ENCODE measurements at places on chromosomes 2 and 18.

DNA sequence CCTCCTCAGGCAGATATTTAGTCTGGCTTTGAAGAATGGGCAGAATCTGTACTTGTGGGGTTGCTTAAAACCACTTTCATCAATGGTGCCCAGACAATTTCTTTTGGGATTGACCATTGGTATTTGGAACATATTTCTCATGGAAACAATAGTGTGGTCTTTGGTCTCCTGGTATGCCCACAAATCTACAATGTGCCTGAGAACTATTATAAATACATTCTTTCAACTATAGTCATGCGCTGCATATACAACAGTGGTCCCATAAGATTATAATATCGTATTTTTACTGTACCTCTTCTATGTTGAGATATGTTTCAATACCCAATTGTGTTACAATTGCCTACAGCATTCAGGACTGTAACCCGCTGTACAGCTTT, 34.8 kb upstream of the PPP4R1 start:
- DNase-seq = no peak

- DNase-seq = no peak
Measured at GRCh38 chr2:182554950-182555349, 128.1 kb upstream of the PDE1A start.

DNA sequence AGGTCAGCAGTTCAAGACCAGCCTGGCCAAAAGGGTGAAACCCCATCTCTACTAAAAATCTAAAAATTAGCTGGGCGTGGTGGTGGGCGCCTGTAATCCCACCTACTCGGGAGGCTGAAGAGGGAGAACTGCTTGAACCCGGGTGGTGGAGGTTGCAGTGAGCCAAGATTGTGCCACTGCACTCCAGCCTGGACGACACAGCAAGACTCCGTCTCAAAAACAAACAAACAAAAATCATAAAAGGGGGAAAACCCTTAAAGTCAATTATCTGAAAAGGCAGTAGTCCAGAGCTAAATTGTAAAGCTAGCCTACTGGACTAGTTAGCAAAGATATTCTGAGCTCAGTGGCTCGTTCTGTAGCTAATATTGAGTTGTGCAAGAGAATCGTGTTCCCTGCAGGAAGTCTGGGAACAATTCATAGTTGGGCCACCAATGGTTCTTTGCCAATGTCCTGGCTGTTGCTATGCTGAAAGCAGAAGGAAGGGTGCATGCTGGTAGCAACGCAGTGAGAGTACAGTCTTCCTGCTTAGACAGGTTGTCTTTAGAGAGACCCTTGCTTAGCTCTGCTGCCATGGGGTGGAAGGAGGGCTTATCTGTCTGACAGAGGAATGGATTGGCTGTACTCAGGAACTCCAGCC, 4.3 kb downstream of the TGOLN2 start:
- DNase-seq = no peak

- no peak for DNase-seq
Measured at GRCh38 chr2:18378020-18378653, 182.3 kb downstream of the RDH14 start.

- DNase-seq = no peak
Measured at GRCh38 chr18:29749704-29750103, 1292.8 kb downstream of the DSC3 start.

GRCh38 chr2:159942146-159942545, 120.3 kb downstream of the PLA2R1 start:
- DNase-seq = no peak

GRCh38 chr2:69082430-69082997, 69.5 kb downstream of the ANTXR1 start:
- no peak for DNase-seq

GRCh38 chr18:62001396-62001795, 108.6 kb upstream of the RNF152 start:
- DNase-seq = no peak

DNA sequence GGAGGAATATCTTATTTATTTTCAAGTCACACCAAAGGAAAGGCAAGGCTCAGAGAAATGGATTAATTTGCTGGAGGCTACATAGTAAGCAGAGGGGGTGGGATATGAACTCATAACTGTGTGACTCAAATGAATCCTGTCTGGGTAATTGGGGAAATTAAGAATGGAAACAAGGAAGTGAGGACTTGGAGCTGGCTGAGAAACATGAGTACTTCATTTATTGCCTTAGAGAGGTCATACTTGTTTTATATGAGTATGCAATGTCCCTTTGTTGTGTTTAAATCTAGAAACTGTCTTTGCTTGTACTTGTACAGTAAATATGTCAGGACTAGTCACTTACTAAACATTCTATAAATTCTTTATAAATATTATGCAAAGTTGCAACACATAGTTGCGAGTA, 2166.7 kb upstream of the PIK3C3 start:
- DNase-seq = no peak

- no peak for DNase-seq
Measured at GRCh38 chr2:196924051-196924450, 2.5 kb downstream of the PGAP1 start.

GRCh38 chr2:192499476-192499875, 304.7 kb upstream of the TMEFF2 start:
- DNase-seq = no peak

DNA sequence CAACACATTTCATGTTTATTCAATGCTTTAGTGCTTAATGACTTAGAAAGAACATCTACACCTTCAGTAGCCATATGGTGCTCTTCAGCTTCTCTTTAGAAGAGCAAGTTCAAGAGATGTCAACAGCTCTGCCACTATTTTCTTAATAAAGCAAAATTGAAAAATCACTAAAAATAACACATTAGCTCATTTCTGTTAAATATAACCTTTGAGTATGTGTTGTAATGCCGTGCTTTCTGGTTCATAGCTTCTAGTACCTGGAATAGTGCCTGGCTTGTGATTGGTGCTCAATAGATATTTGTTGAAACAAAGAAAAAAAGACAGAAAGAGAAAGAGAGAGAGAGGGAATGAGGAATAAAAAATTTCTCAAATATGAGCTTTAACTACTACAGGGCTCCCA, 349.8 kb upstream of the SPRED2 start:
- DNase-seq = no peak

- no peak for DNase-seq
Measured at GRCh38 chr2:46850742-46851141, 64.9 kb downstream of the MCFD2 start.

DNA sequence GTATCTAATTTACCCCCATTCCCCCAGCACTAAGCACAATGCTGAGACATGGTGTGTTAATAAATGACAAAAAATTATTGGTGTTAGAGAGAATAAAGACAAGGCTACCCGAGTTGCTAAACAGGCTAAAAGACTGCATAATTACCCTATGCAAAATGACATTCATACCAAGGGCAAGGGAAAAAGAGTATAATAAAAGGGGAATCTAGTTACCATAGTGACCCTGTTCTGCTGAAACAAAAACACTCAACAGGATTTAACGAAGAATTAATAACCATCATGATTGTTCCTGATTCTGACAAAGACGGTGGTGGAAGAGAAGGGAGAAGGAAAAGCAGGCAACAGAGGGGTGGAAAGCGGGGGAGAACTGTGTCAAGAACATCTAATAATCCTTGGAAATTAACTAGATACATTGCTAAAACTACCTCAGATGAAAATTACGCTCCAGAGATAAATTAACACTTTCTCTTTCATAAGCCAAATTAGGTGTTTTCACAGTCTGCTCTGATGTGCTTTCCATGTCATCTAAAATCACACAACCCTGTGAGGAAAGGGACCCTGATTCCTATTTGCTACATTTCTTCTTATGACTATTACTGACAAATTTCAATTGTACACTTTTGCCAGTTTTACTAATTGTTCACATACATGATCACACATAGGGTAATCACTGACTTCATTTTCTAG, 25.5 kb downstream of the TTR start:
- no peak for DNase-seq

DNA sequence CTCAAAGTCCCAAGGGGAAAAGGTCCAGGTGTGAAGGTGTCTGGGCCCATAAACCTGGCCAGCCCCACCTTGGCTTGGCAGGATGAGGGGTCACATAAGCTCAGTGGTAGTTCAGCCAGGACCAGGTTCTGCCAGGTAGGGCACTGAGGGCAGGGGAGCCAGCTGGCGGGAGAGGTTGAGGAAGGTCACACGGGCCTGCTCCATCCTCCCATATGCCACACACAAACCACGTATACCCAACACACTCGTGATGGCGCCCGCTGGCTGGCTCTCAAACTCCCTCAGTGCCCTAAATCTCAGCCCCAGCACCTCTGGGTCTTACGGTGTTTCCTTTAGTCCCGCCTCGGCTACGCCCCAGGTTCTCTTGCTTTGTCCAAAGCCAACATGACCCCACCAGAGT, 160.5 kb downstream of the ZFP36L2 start:
- DNase-seq = no peak

DNA sequence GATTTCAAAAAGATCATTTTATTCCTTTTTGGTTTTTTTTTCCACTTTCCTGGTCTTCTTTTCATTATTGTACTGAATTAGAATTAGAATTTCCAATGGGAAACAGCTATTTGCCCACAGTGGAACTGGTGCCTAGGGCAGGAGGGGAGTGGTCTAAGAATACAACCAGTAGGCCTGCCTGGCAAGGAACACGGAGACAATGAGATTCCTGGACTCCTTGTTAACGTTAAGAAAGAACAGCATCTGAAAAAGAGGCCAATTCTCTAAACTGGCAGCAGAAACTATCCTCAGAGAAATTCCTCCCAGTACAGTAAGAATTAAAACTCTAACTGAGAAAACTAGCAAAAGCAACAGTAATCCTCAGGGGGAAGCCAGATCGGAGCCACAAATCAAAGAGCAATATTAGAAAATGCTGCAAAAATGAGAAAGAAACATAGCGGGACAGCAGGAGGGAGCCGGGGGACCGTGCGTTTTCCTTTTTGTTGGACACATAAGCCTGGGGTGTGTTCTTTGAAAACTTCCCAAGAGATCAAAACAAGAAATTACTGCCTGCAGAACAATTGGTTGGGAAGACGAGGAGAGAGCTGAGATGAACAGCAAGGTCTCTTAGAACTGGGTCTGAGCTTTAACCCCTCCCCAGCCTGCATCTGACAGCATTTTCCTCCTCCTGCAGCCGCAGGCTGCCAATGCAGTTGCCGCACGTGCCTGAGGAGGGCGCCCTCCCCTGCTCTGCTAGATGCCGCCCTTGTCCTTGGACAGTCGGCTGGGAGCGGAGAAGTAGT, 776.0 kb downstream of the TSN start:
- no peak for DNase-seq

DNA sequence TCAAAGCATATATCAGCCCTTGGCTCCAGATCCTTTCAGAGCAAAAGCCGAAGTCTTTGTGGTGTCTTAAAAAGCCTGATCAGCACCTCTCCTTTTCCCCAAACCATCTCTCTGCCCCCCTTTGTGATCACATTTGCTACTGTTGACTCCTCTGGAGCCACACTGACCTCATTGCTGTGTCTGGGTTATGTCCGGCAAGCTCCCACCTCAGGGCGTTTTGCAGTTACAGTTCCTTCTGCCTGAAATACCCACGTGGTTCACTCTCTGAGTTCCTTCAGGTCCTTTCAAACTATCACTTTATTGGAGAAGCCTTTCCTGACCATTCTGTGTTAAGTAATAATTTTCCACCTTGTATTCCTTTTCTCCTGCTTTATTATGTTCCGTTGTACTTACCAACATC, 11.8 kb downstream of the C2orf69 start:
- DNase-seq = no peak

DNA sequence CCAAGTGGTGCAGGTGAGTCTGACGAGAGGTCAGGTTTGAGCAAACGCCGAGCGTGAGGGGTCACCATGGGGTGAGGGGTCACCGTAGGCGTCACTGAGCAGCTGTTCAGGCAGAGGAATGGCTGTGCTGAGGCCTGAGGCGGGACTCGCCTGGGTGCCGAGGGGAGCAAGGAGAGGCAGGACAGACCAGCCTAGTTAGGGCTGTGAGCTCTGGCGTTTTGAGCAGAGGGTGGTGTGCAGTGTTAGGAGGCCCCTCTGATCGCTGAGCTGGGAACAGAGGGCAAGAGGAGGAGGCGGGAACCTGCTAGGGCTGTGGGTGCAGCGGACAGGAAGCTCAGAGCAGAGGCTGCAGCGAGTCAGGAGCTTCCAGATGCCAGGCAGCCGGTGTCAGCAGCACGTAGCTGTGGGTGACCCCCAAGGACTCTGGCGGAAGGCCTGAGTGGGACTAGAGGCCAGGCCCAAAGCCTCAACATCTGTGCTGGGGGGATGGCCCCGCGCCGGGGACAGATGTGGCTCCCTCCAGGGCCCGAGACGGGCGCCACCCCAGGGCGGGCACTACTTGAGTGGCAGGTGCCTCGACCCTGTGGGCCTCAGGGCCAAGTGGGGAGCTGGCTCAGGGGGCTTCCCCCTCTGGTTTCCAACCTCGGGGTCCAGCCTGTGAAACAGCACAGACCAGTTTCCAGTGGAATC, 55.7 kb downstream of the KCNG2 start:
- peak; percentile 50 for DNase-seq

DNA sequence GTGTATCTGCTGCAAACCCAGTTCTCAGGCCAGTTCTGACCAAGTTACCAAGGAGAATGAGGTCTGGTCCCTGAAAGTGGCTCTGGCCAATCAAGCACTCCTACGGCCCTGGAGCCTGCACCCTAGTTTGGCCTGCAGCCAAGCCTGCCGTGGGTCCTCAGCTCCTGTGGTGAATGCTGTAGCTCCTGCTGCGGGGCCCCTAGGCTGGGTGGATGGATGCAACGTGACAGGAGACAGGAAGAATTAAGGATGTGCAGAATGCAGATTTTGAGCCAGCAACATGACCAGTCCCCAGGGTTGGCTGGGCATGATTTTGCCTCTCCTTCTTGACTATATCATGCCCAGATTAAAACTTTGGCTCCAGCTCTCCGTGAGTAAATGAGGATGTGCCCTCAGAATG, 97.2 kb downstream of the SMAD7 start:
- no peak for DNase-seq

DNA sequence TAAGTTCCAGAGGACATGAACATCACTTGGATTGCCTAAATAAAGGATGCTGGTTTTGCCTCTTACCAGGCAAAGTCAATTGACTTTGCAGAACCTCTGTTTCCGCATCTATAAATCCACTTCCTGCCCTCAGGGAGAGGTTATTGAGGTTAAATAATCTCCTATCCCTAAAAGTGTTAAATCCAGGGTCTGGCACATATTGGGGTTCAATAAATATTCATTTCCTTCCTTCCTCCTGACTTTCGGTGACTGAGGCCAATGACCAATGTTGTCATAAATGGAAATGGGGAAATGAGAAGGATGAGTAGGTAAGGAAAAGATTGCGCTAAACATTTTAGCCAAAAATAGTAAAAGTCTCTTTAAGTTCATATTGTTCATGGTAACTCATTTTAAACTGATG, 16.0 kb downstream of the BCL2 start:
- no peak for DNase-seq

GRCh38 chr2:170013802-170014551, 164.0 kb upstream of the MYO3B start:
- DNase-seq = no peak

- no peak for DNase-seq
Measured at GRCh38 chr2:222433332-222434173, 9.2 kb downstream of the SGPP2 start.

- DNase-seq = no peak
Measured at GRCh38 chr2:196406-196805, 67.4 kb downstream of the SH3YL1 start.

GRCh38 chr2:157256626-157257025, 879 bp upstream of the GALNT5 start:
- DNase-seq = no peak

GRCh38 chr2:229708335-229708734, 6.0 kb downstream of the DNER start:
- no peak for DNase-seq

GRCh38 chr18:74179623-74180199, 31.4 kb downstream of the TIMM21 start:
- no peak for DNase-seq
